ENCODE measurements at places on chromosomes 4 and X.

DNA sequence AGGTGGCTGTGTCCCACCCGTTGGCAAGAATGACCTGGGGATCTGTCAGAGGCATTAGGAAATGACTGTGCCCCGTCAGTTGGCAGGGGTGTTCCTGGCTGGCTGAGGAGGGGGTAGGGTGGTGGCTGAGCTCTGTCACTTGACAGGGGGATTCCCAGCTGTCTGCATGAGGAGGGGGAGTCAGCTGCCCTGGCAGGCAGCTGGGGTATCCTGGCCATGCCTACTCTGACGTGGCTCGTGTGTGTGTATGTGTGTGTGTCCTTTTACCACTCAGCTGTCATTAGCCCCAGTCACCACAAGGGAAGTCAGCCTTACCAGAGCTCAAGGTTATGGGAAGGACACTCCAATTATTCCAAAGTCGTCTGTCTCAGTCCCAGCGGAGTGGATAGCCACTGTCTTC is 93.2 kb downstream of the EFNB1 start:
- DNase-seq = no peak

GRCh38 chr4:39285111-39285795 is 80.9 kb downstream of the RFC1 start:
- DNase-seq = no peak

GRCh38 chrX:1222531-1223241 is 10.2 kb upstream of the CRLF2 start:
- no peak for DNase-seq

- no peak for DNase-seq
Measured at GRCh38 chr4:182145334-182145905, 97.8 kb upstream of the TENM3 start.

DNA sequence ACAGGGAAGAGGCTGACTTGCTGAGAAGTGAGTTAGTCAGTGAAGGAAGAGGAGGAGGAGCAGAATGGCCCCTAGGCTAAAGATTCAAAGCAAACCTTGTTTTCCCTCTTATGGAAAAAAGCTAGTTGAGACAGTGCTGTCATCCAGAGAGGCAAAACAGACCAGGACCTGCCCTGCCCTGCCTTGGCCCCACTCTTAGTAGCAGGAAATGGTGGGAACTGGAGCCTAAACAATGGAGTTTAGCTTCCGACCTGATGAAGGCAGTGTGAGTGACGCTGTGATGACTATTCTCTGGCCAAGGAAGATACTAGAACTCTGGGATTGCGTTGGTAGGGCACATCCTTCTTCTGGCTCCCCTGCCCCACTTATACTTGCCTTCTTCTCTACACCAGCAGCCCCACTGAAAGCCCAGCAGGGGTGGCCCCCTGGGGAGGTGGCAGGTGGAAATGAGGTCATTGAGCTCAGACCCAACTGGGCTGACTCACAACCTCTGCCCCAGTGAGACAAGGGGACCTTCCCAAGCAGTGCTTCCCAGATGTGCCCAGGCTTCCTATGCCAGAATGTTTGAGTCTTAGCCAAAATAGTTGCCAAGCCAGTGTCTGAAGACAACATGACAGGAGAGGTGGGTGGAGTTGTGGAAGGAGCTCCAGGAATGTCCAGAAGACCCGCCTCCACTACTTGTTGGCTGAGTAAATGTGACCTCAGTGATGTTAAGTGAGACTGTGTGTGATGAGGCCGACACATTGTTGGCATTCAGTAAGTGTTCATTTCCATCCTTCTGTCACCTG is 38.8 kb downstream of the MSN start:
- no peak for DNase-seq

- no peak for DNase-seq
Measured at GRCh38 chr4:82784681-82785610, 13.7 kb downstream of the SCD5 start.

DNA sequence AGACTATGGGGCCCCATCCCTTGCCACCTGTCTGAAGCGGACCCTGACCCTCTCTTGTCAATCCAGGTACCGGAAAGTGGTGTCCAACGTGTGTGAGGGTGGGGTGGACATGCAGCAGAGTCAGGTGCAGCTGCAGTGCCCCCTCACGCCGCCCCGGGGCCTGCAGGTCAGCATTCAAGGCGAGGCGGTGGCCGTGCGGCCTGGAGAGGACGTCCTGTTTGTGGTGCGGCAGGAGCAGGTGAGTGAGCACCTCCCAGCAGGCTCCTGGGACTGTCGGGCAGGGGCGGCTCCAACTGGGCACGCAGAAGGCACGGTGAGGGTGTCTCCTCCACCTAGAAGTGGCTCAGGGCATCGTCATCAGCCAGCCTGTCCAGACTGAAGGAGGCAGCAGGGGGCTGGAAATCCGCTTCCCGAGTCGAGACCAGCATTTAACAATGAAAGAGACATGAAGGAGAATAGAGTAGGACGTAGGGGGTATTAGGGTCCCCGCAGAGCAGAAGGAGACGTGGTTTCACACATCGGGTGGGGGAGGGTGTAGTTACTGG is 221.6 kb downstream of the AFAP1 start:
- DNase-seq = no peak

DNA sequence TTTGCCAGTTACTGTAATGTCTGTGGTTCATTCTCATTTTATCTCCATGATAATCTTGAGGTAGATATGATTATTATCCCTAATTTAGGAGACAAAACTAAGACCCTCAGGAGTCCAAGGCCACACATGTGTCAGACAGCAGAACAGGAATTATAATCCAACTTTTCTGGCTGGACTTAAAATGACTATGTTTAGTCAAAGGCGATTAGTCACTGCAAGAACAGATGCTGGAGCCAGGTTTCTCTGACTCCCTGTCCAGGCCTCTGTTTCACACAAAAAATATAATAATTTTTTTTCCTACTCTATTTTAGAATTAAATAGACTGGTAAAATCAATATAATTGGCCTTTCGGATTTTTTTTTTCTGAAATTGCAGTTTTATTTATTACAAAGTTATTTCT is 56.7 kb upstream of the TMEM131L start:
- no peak for DNase-seq

DNA sequence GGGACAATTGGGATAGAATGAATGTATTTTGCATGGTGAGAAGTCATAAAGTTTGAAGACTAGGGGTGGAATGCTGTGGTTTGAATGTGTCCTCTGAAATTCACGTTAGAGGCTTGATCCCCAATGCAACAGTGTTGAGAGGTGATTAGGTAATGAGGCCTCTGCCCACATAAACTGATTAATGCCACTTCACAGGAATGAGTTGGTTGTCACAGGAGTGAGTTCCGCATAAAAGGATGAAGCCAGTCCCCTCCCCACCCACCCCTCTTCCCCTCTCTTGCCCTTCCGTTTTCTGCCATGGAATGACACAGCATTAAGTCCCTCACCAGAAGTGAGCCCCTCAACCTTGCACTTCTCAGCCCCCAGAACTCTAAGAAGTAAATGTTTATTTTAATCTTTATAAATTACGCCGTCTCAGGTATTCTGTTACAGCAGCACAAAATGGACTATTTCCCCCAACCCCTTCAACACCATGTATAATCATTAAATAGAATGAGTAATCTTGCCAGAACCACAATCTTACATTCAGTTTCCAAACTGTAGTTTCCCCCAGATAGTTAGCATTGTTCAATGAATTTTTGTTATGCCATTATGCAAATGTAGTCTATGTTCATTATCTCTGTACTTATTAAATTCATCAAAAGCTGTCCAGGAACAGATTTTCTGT is 5.5 kb upstream of the MMAA start:
- no peak for DNase-seq

DNA sequence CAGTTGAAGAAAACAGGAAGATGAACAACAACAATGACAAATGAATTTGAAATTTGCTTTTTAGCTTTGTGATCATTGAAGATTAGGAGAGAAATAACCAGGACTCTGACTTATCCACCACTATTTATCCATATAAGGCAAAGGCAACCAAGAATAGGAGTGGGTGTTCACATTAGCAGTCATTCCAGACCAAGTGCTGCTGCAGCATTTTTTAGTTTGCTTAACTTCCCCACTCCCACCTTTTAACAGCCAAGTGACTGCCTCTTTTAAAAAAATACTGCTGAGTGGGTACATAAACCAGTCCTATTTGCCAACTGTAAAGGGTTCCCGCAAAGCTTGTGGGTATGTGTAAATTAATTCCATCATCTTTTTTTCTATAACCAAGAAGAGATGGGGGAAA is 230.9 kb downstream of the IQCM start:
- DNase-seq = no peak

GRCh38 chr4:158793021-158793420 is 24.2 kb downstream of the FNIP2 start:
- DNase-seq = no peak

- DNase-seq = no peak
Measured at GRCh38 chr4:71545168-71545567, 206.3 kb downstream of the SLC4A4 start.

DNA sequence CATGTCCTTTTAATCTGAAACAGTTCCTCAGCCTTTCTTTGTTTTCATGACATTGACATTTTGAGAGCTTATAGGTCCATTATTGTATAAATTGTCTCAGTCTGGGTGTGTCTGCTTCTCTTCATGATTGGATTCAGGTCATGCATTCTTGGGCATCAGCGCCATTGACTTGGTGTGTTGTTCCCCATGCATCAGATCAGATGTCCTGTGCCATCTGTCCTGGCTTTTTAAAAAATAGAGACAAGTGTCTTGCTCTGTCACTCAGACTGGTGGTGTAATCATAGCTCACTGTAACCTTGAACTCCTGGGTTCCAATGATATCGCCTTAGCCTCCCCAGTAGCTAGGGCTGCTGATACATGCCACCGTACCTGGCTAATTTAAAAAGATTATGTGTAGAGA is 55.7 kb downstream of the TBC1D14 start:
- no peak for DNase-seq

- no peak for DNase-seq
Measured at GRCh38 chr4:92970996-92971395, 667.2 kb downstream of the GRID2 start.

DNA sequence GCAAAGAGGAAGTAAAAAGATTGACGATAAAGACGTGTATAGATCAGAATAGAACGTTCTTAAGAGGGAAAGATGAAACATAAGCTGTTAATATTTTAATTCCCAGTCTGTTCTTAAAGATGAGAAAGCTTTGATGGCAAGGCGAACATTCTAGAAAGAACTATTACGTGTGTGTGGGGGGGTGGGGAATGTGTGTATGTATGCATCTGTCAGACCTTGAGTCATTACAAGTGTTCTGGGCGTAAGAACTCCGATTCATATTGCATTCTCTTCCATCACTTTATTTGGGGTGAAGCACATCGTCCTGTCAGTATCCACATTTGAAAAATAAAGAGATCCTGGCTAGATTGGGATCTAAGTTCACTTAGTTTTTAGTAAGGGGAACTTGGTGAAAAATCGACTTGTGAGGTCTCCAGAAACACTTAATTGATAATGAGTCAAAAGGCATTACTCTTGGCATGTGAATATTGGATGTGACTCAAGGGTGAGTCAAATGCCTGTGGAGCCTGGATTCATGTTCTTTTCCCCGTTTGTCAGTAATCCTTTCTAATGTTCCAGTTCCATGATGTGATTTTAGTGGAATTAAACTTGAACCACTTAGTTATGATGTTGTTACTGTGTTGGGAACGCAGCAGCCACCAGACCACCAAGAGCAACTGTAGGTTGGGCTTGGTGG is 3.1 kb downstream of the SMS start:
- no peak for DNase-seq

DNA sequence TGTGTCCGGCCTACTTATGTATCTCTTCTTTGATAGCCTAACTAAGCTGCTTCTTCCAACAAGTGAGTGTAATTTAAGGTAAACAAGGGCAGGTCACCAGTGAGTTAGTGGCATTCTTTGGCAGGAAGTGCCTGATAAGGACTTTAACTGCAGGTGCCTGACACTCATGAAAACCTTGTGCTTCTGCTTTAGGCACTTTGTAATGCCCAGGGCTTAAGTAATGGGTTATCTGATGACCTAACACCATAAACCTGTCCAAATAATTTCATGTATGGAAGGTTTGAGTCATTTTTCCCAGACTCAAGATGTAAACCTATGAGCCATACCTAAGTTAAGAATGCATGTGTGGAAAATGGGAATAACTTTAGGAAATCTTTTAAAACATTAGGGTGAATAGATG is 43.0 kb downstream of the BCOR start:
- no peak for DNase-seq

DNA sequence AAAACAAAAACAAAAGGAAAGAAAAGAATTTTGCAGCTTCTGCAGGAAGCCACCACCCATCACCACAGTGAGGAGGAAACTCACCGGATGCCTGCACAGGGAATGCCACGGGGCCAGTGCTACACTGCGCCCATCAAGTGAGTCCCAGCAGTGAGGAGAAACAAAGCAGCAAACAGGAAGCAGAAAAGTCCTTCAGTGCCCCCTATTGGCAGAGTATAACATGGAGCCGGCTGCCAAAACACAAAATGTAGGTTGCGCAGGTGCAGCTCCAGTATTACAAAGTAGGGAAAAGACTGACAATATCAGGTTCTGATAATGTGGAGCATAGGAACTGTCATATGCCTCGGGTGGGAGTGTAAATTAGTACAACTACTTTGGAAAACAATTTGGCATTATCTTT is 23.3 kb upstream of the SCML2 start:
- peak; percentile 17 for DNase-seq

DNA sequence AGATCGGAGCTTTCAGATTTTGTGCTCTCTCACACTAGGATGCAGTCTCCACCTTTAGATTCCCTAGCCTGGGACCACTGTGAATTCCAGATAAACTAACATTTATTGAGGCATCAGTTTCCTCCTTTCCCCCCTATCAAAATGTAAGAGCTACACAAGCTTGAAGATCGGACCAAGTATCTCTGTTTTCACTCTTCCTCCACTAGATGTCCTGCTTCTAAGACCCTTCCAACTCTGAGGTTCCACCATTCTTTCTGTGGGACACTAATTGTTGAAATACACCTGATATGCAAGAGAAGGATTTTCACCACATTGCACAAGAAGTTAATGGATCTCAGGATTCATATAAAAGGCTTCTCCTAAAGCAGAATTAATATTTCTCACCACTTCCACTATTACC is 43.0 kb upstream of the PHOX2B start:
- no peak for DNase-seq

DNA sequence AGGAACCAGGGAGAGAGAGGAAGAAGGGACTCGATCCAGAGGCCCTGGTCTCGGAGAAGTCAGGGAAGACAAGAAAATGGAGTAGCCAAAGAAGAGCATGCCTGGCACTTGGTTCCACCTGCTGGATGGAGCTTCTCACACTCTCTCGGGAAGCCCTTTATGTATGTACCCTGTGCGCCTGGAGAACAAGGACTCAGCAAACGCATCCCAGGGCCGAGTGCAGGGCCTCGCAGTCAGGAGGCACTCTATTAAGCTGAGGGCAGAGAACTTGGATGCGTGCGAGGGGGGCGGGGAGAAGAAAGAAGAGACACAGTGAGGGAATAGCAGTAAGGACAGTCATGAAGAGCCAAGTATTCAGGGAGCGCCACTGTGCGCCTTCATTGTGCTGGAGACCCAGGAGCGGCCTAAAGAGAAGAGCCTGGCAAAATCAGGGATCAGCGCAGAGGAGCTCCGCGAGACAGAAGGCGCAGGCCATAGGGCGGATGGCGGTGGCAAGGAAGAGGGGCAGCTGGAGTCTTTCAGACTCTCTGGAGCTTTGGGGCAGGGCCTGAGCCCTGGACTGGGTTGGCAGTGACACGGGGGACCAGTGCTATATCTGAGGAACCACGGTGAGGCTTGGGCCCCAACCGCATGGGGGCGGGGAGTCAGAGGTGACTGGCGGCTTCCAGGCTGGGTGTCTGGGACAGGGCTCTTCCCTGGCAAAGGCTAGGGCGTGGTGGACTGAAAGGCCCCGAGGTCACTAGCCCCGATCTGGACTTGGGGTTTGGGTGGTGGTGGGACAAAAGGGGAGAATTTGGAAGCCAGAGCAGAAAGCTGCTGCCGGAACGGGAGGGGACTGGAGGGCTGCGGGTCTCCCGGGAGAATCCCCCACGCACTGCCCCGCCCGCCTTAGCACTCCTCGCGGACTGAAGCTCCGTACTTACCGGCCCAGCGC is 1.9 kb upstream of the SEPTIN6 start:
- DNase-seq = peak; percentile 27

Data from HuH-7 (cell line).